NCI-H187 (cell line): ENCODE measurements at places on chromosomes 6 and 20.

DNA sequence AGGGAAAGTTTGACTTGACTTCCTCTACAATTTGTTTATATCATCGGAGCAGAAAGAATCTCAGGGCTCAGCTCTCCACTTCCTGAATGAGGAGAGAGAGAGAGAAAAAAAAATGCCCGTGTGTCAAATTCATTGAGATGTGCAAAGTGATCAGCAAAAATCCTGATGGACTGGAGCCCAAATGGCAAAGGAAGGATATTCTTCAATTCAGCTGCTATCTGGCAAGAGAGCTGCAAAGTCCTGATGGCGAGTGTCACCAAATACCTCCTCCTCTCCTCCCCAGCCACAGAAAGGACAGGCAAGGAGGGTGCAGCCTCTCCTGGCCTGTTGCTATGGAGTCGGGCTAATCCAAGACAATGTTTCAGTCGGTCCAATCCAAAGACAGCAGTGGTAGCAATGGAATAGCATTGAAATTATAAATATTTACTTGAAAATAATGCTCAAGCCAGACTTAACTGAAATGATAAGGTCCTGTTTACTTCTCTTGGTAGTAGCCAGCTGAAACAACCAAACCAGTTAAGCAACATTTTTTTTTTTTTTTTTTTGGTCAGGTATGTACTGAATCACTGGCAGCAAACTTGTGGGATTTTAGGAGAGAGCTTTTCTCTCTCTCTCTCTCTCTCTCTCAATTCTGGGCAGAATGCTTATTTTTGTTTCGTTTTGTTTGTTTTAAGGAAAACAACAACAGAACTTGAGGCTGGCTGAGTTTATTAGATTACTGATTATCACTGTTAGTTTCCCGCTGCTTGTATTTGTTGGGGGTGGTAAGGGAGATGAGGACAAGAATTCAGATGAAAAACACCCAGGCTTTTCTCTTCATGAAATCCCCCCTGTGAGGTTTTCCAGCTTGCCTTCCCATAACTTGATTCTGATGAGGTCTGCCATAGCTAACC is 204.2 kb downstream of the BCAS1 start:
- DNase-seq, result peak; percentile 24

DNA sequence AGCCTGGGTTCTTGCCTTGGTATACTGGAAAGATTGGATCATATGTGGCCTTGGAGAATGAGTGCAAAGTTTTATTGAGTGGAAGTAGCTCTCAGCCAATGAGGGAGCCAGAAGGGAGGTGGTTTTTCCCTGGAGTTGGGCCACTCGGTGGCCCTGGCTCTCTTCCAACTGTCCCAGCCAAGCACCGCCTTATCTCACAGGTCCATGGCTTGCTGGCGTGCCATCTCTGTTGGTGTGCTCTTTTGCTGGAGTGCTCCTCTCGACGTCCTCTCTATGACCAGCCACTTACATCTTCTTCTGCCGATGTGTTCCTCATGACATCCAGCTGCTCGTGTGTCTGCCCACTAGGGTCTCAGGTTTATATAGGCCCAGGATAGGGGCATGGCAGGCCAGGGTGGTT is 505.9 kb upstream of the SYNCRIP start:
- DNase-seq, result no peak

DNA sequence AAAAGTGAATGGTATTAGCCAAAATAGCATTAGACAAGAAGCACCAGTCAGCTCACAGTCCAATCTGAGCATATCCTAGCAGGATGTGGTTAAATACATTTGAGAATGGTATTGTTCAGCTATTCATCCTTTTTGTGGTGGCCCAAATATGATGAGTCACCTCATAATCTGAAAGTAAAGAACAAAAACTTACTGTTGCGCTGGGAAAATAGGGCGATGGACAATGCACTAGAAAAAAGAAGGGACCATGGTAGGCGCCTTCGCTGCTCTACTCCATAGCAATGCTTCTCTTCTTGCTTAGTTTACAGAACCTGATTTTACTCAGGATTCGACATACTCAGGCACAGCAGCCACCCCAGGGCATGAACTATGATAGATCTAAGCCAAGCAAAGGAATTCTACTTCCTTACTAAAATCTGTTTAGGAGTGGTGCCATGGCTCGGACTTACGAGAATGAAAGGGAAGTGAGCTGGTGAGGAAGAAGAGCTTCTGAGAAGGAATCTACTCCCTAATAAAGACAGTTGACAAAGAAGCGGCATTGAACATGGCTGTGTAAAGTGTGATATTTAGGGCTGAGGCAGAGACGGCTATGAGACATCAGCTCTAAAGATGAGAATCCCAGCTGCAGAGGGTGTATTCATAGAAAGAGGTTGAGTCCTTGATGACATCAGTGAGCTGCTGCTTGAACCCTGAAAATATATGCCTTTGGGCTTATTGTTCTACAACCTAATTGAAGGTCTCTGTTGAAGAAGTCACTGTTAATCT is 16.6 kb upstream of the FBXO9 start:
- DNase-seq, result no peak

DNA sequence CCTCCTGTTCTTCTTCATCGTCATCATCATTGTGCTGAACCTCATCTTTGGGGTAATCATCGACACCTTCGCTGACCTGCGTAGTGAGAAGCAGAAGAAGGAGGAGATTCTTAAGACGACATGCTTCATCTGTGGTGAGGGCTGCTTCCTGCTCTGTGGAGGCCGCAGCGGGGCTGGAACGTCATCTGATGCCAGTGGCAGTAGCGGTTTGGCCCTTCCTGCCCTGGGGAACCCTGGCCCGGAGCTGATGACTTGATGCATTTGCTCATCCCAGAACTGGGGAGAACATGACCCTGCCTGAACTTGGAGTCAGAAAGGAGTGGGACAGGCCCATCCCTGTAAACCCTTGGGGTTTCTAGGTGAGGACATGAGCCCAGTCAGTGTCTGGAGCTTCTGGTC is 18.7 kb downstream of the UQCC2 start:
- DNase-seq, result no peak

DNA sequence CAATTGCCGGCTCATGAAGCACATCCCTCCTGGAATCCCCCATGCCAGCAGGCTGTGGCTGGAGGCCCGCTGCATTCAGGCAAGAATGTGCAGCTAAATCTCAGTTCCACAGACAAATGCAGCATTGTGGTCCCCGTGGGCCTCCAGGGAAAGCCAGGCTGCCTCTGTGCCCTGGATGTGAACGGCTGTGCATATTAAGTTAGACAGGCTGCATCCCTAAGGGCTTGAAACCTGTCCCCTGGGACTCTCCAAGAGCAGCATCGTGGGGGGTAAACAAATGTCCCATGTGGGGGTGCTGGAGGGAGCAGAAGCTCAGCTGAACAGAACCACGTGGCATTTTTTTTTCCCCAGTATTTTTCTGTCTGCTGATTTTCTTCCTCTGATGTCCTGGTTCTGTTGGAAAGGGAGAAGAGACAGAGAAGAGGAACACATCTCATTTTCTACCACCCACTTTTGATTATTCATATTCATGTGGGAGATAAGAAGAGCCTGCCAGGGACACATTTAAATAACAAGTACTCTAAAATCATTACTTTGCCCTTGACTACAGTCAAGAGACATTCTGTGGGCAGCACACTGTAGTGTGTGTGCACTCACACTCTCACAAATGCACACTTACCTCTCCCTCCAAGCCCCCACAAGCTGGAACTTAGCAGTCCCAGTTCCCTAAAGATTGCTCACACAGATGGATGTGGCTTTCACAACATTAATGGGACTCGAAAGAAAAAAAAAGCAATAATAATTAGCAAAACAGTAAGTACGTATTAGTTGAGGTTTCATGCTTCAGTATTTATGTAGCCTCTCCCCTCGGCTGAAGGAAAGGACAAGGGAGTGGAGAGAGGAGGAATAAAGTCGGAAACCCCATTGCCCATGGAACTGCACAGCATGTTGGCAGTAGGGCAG is 16.9 kb downstream of the GFOD1 start:
- no peak for DNase-seq

DNA sequence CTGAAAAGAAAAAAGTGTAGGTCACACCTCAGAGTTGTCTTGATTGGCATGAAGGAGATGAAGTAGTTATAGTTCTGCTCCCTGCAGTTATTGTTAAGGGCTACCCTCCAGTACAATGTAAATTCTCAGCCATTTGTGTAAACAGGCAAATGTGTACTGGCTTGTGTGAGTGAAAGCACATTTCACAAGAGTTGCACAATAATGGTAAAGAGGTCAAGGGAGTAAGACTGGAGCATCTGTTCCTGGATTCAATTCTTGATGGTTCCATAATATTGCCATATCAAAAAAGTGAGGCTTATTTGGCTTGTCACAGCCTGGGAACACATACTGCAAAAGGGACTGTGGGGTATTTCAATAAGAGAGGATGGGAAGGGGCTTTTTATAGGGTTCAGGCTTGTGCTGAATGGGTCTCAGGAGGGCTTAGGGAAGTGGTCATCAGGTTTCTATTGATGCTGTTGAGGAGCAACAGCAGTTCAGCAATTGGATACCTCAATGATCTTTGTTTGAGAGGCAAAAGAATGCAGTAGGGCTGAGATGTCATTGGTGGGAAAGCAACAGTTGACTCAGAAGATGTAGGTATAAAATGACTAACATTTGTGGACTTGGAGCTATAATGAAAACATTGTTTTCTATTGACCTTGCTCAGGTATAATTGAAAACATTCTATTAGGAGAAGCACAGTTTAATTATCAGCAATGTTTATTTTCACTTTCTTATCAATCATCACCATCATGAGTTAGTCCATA is 402.6 kb downstream of the BCKDHB start:
- DNase-seq, result no peak

- DNase-seq, result no peak
Measured at GRCh38 chr6:126640356-126640755, 300.4 kb downstream of the CENPW start.

DNA sequence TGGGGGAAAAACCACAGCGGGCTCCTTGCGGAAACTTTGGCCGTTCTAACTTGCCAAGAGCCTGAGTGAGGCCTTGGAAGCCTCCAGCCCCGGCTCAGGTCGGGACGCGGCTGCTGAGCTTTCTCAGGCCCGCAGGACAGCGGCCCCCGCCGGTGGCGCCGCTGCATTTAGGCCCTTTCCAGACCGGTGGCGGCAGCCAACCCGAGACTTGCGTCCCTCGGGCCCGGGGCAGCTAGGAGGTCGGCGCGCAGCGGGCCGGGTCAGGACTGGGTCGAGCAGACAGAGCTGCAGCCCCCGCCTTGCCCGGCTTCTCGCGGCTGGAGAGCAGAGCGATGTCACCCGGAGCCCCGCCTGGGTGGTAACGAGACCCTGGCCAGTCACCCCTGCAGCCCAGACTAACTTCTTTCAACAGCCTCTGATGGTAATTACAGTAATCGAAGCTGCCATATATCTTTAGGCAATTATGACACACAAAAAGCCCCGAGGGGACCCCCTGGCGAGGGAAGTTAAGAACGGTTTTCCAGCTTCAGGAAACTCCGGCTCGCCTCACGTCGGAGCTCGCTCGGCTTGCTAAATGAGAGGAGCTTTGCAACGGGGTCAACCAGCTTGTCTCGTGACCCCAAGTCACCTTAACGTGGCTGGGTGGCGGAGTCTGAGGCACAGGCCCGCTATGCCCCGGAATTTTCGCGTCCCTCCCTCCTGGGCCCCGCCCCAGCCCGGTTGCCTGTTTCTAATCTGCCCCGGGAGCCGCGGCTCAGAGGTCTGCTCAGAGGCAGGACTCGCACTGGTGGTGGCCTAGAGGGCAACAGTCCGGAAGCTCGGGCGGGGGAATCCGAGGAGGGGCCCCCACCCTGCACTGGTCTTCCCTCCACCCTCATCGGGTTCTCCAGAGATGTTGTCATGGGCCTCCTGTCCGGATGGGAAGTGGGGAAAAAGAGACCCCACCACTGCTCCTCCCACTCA is 3.0 kb downstream of the NR2E1 start:
- no peak for DNase-seq

GRCh38 chr6:71011871-71012371 is 55.1 kb upstream of the B3GAT2 start:
- no peak for DNase-seq

DNA sequence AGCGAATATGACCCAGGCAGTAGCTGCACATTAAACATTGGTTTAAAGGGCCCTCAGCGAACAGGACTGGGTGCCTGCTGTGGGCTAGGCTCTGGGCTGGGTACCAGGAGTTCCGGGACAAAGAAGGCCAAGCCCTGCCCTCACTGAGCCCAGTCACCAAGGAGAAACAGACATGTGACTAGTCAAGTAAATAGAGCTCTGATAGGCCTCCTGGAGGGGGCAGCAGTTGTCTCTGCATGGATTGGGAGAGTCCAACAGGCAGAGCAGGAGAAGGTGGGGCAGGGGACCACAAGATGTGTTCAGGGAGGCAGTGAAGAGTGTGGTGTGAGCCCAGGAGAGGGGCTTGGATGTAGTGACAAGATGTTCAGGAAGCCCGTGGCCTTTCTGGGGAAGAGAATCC is 3.1 kb downstream of the HM13 start:
- no peak for DNase-seq

DNA sequence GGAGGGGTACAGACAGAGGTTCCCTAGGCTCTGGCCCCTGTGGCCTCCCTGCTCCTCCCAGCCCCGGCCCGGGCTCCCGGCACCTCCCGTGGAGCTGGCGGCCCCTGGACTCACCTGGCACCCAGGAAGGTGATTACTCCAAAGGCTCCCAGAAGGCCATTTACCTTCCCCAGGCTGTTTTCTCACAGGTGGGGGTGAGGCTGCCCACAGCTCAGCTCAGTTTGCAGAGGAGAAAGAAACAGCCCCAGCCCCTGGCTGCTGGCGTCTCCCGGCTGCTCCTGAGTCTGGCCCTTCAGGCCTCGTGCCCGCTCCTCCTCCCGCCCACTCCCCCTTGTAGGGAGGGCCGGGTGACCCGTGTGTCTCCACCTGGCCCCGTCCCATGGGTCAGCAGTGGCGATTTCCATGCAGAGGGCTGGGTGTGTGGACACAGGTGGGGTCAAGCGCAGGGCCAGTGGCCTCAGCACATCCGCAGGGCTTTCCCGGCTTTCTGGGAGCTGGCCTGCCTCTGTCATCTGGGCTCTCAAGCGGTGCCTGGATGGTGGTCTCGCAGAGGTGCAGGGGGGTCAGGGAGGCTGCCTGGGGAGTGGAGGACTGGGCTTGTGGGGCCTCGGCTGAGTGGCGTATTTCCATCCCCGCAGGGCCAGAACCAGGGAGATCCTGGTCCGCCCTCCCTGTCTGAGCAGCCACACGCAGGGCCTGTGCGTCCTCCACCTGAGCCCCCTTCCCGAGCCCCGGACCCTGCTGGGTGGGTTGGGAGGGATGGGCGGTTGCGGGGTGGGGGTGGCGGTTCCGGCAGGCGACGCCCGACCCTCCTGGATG is 20.2 kb upstream of the GATA5 start:
- no peak for DNase-seq
